Stimulated activated CD4-positive, alpha-beta T cell treated with anti-CD3 and anti-CD28 coated beads, Interleukin-1b, Interleukin-23, amount 100 ng/mL, for 1 hour (primary cell): ENCODE measurements at places on chromosomes 5 and 9.

DNA sequence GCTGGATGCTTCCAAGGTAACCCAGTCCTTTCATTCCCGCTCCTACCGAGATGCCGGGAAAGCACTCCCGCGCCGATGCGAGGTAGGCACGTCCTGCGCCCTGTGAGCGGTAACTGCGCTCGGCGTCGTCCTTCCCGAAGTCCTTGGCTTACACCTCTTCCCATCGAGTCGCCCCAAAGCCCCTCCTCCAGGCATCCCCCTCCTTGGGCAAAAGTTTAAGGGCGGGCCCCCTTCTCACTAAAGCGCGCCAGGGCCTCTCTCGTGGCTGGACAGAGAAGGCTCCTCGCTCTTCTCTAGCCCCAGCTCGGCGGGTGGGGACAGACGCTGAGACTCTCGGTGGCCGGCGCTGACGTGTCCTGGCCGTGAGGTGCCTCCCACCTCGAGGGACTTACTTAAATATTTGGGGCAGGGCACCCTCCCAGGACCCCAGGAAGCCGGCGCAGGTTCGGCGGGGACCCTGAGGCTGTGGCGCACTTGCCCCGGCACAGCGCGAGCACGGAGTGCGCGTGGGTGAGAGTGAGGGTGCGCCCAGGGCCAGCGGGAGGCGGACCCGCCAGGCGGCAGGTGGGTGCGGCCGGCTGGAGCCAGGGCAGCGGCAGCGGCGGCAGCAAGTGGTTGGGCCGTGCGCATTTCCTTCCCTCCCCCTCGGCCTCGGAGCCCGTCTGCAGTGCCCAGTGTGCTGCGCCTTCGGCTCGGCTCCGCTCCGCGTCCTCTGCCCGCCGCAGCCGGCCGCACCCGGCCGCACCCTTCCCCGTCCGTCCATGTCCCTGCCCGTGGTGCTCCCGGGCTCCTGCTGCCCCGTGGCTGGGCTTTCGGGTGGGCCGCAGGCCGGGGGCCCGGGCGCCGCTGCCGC lies at the start of gene ENTREP1:
ENTREP1 (plus strand) TSS at position 667 of the 853 bp plus-strand sequence; CDS start at position 762, 95 bp downstream.
- no peak for DNase-seq

- DNase-seq, result no peak
Measured at GRCh38 chr9:91711755-91712601, 238.1 kb downstream of the ROR2 start.

DNA sequence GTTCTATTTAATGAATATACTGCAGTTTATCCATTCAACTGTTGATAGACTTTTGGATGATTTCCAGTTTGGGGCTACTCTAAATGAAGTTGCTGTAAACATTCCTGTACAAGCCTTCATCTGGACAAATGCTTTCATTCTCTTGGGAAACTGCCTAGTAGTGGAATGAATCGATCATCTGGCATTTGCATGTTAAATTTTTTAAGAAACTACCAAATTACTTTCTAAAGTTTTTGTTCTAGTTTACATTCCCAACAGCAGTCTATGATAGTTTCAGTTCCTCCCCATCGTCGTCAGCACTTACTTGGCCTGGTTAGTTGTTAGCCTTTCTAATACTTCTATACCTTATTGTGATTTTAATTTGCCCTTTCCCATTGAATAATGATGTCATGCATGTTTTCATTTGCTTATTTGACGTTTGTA lies 306.3 kb downstream of the FER start:
- no peak for DNase-seq

DNA sequence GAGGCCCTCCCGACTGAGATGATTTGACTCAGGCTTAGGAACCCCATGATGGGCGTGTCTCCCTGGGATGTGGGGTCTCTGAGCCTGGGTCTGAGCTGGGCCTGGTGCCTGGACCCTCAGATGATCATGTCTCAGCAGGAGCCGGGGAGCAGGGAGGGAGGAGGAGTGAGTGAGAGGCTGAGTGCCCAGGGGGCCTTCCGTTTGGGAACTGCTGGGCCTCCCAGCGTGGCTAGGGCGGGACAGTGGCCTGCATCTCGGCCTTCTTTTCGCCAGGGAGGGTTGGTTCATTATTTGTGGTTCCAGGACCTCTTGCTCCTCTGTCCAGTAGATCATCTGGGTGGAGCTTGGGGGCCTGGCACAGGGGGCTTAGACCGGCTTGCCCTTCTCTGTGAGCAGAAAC lies 5.6 kb downstream of the PRRX2 start:
- DNase-seq, result no peak

GRCh38 chr5:139688751-139689372 lies 40.7 kb downstream of the CXXC5 start:
- DNase-seq, result no peak

DNA sequence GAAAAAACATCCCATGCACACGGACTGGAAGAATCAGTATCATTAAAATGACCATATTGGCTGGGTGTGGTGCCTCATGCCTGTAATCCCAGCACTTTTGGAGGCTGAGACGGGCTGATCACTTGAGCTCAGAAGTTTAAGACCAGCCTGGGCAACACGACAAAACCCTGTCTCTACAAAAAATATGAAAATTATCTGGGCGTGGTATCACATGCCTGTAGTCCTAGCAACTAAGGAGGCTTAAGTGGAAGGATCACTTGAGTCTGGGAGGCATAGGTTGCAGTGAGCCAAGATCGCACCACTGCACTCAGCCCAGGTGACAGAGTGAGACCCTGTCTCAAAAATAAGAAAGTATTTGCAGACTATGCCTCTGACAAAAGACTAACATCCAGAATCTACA lies 68.4 kb downstream of the TTC39B start:
- no peak for DNase-seq

DNA sequence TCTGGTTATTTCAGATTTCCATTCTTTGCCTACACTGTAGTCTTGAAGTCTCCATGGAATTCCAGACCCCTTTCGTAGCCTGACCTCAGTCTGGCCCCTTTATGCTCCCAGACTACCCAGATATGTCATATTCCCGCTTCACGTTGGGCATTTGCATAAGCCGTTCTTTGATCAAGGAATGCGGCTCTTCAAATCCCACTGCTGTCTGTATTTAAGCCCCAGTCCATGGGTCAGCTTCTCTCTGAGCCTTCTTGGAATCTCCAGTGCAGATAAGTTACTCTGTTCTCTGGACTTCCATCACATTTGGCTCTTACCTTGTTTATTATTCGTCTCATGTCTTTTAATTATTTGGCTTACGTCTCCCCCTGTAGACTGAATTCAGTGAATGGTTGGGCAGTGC lies 97.4 kb downstream of the PARP8 start:
- DNase-seq, result no peak

GRCh38 chr9:133707763-133708245 lies 30.3 kb downstream of the SARDH start:
- DNase-seq, result no peak

GRCh38 chr9:94697972-94698581 lies 28.4 kb upstream of the AOPEP start:
- no peak for DNase-seq

DNA sequence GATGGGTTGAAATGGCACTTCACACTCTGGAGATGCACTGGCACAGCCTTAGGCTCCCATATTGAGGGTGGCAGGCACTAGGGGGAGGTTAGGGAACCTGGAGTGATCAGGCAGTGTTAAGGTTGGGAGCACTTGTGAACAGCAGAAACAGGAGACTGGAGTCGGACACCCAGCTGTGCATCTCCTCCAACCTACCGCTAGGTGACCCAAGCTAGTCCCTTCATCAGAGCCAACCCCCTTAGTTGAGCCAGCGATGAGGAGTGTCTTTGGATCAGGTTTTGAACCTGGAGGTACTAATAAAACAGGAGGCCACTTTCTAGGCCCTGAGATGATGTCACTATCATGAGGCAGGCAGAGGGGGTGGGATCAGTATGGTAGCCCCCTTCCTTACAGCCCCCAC lies 1.7 kb downstream of the ACTL7B start:
- no peak for DNase-seq

DNA sequence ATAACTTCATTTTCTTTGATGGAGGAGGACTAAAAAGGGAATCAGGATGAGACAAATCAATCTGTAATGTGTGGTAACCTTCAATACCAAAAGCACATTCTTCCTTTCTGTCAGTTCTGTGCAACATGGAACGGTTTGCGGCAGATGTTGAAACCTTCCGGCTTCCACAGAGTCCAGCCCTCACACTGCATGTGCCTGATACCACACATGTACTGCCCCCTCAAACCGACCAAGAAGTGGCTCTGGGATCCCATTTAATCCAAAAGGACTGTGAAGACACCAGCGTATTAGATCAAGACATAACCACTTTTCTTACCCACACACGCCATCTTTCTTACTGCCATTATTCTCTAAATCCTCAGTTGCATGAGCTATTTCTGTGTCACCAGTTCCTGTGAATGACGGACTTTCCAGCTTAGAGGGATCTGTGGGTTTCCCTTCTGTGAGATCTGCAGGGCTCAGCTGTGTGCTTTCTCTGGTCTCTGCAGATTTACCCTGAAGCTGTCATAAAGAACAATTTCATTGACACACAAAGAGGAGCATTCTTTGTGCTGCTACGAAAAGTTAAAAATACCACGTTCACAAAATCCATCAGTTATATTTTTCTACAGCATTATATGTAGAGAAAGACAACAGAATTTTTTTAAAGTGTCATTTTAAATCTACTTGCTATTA lies 25.8 kb downstream of the NSUN2 start:
- no peak for DNase-seq

- DNase-seq, result no peak
Measured at GRCh38 chr9:93167838-93168237, 16.1 kb upstream of the WNK2 start.

DNA sequence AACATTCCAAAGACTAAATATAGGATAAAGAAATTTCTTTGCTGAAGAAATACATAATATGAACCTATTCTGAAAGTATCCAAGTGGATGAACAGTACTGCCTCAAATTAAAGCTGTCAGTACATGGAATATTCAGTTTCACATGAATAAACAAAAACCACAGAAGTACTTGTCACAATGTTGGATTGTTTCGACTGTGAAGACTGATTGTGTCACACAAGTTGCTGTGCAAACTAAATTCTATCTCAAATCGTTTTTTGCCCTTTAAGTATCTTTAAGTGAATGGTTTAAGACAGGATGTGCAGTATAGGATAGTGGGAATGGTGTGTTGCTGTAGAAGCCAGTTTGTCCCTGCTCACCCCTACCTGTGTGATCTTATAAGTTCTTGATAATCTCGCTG lies 137.4 kb upstream of the OTULINL start:
- no peak for DNase-seq

GRCh38 chr5:168023191-168023590 lies 268.3 kb upstream of the WWC1 start:
- DNase-seq, result no peak

DNA sequence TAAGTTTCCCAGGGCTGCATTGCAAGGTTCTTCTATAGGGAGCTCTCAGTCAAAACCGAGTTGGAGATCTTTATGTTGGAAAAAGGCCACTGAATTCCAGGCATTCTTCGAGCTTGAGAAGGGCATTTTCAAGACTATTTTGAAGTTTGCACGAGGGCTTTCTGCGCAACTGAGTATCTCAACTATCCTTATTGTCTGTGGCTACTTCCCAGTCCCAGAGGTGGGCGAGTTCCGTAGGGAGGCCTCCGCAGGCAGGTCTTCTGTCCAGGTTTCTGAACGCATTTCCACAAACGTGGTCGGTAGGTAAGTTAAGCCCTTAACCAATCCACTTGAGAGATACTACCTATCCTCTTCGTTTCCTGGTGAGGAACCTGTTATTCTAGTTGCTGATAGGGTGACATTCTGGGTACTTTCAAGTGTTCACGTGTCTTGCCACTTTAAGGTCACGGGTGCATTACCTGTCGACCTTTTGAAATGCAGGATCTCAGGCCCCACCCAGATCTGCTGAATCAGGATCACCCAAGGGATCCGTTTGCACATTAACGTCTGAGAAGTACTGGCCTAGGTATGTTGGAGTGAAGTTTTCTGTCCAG lies 51.4 kb upstream of the TJP2 start:
- no peak for DNase-seq

DNA sequence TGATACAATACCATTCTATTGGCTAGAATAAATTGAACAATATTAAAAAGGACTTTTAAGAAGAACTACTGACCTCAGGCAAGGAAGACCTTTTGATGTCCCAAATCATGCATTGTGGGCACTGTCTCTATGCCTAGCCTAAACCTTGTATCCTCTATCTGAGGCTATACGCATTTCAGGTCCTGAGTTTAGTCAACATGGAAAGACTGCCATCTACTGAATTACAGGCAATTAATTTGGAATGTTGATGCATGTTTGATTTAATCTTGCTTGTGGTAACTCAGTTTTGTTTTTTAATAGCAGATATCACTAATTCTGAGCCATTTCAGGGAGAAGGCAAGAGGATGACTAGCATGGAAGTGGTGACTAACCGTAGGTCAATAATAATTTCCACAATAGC lies 585.3 kb upstream of the CCNG1 start:
- DNase-seq, result no peak

GRCh38 chr5:3787604-3788003 lies 192.0 kb downstream of the IRX1 start:
- DNase-seq, result no peak

DNA sequence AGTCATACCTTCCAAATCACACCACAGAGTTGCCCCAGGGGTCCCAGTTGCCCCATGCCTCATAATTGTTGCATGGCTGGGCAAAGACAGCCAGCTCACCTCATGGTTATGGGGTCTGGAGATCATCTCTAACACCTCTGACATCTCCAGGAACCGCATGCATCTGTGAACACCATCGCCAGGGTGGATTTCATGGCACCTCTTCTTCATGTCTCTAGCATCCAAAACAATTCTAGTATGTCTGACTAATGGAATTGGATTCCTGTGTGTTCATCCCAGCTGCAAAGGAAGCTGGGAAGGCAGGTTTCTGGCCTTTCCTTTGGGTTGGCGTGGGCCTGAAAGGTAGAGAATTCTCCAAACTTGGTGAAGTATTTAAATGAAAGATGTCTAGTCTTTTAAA lies 122.3 kb upstream of the ABCA1 start:
- DNase-seq, result no peak

DNA sequence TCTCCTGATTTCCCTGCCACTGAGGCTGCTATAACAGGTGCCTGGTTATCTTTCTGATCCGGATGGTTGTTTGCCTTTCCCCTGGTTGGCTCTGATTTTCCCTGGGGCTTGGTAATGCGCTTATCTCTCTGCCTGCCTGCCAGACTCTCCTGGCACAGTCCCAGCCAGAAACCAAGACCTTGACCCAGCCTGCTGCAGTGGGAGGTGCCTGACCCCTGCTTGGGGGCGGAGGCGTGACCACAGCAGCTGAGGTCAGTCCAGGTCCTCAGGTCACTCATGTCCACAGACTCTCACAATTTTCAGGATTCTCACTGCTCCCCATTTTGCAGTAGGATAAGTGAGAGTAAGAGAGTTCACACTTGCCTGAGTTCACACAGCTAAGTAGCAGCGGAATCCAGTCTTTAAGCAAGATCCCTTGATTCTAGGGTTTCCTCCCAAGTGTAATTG lies 24.4 kb upstream of the SYNPO start:
- no peak for DNase-seq

GRCh38 chr9:127132375-127132774 lies 9.9 kb upstream of the ANGPTL2 start:
- DNase-seq, result no peak

GRCh38 chr9:91185193-91185886 lies 176.4 kb downstream of the AUH start:
- DNase-seq, result no peak

- DNase-seq, result no peak
Measured at GRCh38 chr9:93996367-93996766, 41.2 kb upstream of the BARX1 start.

- DNase-seq, result no peak
Measured at GRCh38 chr9:120663380-120663779, 50.9 kb downstream of the MEGF9 start.

GRCh38 chr5:141637767-141638419 lies 1.1 kb downstream of the RELL2 start:
- no peak for DNase-seq

- DNase-seq, result no peak
Measured at GRCh38 chr9:121295662-121296191, 27.8 kb downstream of the GSN start.
